GM23248 (cell line): ENCODE measurements at places on chromosomes 12 and 14. TPM values are rescaled to one million over a fixed set of nuclear protein-coding genes. Genes with fewer than 3 reads are reported as not detected.

The PRPF40B gene
- polyA plus RNA-seq, result 11.6 and 12.6 TPM in 2 replicates

The NGB gene
- polyA plus RNA-seq, result not detected in 2 replicates

The INSM2 gene
- not detected in 2 replicates for polyA plus RNA-seq

The MORN3 gene
- polyA plus RNA-seq, result 0.58 and 0.63 TPM in 2 replicates

The KLRC3 gene
- not detected in 2 replicates for polyA plus RNA-seq

The SIX1 gene
- polyA plus RNA-seq, result 11.4 and 12.6 TPM in 2 replicates

The FAIM2 gene
- polyA plus RNA-seq, result 4.6 and 5.3 TPM in 2 replicates

The NFATC4 gene
- 75.6 and 84.8 TPM in 2 replicates for polyA plus RNA-seq

The CLEC9A gene
- not detected in 2 replicates for polyA plus RNA-seq

DNA sequence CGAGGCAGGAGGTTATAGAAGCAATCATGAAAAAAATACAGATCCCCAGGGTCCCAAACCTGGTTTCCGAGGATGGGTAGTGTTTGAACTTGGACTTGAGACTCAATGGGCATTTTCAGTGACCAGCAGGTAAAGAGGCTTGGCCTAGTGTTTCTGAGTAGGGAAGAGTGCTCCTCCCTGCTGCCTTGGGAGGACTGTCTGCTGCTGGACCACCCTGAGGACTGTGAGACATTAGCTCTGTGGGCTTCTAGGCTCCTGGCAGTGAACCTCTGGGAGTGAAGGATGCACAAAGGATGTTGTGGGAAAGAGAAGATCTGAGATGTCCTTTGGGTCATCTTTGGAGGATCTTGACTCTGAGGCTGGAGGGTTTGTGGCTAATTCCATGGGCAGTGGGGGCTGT lies 30.5 kb downstream of the ANKRD9 start:
- peaks cover 11% of the 10 kb centered on the region; the same call in 1 of the 2 replicates for H3K4me1 ChIP-seq
- no peak overlapping the region for H3K27ac ChIP-seq
- H3K27me3 ChIP-seq, result no peaks in the 10 kb centered on the region
- H3K36me3 ChIP-seq, result no peaks in the 10 kb centered on the region
- no peak overlapping the region for H3K4me3 ChIP-seq

DNA sequence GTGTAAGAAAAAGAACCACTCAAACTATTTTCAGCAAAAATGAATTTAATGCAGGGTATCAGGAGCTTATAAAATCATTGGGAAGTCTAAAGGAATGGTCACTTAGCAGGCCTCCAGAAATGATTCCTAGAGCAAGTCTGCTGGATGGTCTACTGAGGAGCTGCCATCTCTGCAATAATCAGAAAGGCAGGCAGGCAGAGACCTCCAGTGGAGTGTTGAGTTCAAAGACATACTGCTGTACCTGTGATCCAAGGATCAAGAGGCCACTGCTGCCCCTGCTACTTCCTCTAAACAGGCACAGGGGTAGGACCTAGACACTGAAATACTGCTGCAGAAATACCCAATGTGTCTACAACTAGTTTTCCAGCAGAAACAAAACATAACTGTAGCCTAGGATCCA lies 14.5 kb upstream of the KICS2 start:
- H3K27me3 ChIP-seq, result no peaks in the 10 kb centered on the region
- no peaks in the 10 kb centered on the region for H3K36me3 ChIP-seq
- peaks cover 4% of the 10 kb centered on the region; the same call in 1 of the 2 replicates for H3K4me1 ChIP-seq
- H3K27ac ChIP-seq, result no peak overlapping the region
- no peak overlapping the region for H3K4me3 ChIP-seq

DNA sequence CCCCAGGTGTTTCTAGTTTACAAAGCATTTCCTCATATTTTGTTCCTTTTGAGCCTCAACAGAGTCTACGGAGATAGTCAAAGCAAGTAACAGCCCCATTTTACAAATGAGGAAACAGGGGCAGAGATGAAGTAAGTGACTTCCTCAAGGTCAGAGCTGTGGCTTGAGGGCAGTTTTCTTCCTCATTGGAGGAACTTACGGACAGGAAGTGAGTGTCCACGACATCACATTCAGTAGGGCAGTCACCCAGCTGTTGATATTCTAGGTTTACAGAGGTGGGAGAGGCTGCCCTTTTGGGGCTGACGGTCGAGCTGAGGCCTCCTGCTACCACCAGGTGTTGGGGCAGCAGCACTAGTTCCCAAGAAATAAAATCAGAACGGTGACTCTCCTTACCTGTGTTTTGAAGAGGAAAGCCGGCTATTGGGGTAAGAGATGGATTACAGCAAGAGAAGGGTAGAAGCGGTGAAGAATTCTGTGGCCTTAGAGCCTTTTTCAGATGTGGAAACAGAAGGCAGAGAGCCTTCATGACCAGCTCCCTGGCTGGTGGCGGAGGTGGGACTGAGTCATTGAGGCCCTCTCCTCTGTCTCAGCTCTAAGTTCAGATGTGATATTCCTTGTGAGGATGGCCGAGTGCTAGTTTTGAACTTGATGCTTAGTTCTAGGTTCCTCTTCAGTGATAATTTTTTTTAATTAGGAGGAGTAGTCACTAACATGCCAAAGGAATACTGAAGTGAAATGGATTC lies 41.7 kb downstream of the SUSD6 start:
- DNase-seq, result peak; percentile 32
- H3K4me1 ChIP-seq, result peaks cover 52% of the 10 kb centered on the region
- H3K36me3 ChIP-seq, result no peaks in the 10 kb centered on the region
- no peaks in the 10 kb centered on the region for H3K27me3 ChIP-seq
- no peak overlapping the region for H3K4me3 ChIP-seq
- no peak overlapping the region for H3K27ac ChIP-seq
